Activated effector memory CD4-positive, alpha-beta T cell treated with Interleukin-2 at 50 U/mL for 16 hours (primary cell): ENCODE measurements at places on chromosomes 3 and 15.

DNA sequence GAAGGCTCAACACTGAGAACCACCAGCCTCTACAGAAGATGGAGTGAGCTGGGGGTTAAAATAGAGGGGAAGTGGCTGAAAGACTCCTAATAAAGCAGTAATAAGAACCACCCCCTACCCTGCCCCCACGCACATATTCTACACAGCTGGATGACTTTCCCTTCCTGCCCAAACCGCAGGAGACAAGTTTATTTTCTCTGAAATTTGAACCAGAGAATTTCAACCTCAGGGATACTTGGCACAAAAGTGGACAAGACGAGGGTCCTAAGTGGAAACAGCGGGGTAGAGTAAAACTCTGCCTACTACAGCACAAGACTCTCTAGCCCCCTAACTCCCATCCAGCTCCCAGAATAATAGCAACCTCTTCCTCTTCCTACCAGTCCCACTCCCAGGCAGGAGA is 28.4 kb downstream of the USF3 start:
- no peak for DNase-seq

- DNase-seq = no peak
These were observed 180.6 kb upstream of the LRRN1 start for GRCh38 chr3:3618623-3619022.

DNA sequence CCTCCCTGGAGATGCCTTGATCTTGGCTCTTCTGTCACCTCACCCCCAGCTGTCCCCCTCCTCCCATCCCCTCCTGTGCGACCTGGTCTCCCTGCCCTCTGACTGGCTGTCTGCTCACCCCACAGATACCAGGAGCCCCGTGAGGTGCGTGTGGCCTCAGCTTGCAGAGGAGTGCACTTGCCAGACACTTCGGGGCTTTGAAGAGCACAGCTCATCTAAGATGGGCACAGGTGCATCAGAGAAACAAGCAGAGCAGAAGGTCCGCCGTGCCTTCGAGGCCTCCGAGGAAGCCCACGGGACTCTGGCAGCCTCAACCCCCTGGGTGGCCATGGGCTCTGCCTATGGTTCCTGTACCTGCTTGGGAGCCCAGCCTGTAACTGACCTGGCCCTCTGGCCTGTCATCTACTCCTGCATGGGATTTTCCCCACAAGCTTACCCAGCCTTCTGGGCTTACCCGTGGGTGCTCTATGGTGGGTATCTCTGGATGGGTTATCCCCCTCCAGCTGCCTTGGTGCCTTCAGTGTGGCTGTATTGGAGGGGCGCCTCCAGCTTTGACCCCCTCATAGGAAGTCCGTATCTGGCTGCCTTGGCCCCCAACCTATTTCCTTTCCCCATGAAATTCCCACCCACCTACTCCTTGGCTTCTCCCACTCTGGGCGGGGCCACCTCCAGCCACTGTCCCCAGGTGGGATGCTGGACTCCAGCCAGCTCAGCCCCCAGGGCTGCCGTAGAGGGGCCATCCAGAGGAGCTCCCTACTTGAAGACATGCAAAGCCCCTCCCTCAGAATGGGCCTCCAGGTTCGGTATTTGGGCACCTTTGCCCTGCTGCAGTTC is 3.8 kb downstream of the PRR23E start:
- DNase-seq = no peak

GRCh38 chr15:53835309-53835708 is 75.8 kb upstream of the WDR72 start:
- DNase-seq = no peak

DNA sequence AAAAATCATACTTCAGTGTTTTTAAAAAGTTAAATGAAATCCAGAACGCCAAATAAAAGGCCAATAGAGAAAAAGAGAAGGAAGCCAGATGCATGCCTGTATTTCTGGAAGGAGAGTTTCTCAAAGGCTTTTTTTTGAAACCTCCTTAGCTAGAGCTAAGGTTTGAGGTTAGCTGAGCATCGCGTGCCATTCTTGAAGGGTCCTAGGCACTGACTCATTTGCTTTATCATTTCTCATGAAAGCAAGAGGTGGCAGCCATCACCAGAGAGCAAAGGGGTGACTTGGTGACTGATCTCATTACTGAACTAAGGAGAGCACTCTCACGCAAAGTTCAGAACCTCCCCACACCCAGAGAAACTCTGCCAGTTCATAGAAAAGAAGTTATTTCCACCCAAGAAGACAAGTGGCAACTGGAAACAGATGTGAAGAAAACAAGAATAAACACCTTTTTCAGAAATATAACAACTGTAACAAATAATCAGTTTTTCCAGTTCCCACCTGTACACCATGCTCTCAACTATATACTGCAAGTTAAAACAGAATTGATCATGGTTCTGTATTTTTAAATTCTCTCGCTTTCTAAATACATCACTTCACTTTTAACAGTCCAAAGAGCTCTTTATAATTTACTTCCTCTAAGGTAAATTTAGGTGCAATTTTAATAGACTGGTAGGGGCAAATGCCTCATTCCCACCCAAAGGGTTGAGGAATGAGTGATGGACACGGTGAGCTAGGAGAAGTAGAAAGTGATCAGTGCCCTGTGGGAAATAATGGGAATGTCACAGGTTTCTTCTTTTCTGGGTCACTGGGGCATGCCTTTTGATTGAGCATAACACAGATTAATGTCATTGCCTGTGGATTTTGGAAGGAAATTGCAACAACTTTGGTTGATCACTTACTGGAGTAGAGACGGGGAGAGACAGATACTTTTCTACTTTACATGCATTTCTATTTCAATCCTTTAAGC is 24.7 kb downstream of the GPR15 start:
- peak; percentile 70 for DNase-seq

GRCh38 chr3:196941729-196942225 is 551 bp downstream of the NCBP2 start:
- DNase-seq = peak; percentile 48

DNA sequence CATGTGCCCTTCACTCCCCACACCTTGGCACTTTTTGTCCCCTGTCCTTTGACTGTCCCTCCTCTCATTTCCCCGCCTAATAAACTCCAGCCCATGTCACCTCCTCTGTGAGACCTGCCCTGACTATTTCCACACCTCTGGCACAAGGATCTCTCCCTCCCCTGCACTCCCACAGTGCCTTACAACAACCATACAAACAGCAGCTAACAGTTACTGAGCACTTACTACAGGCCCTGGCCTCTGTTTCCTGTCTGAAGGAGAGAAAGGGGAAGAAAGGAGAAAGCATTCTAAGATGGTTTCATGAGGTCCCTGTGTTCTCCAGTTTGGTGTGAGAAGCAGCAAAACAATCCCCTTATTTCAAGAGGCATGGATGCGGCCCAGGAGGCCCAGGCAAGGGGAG is 20.0 kb upstream of the TRH start:
- DNase-seq = no peak

DNA sequence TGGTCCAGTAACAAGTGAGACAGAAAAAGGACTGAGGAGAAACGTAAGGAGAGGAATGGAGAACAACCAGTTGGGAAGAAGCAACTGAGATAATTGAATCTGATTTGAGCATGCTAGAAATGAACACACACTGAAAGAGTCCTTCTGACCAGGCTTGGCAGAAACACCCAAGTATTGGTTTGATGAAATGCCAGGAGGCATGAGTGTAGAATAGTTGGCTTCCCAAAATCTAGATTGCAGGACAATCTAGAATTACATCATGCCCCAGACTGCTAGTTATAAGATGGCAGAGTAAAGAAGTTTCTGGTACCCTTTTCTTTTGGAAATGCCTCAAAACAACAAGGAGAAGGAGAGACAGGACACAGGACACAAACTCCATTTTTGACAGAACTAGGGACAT is 189.7 kb upstream of the STT3B start:
- no peak for DNase-seq

GRCh38 chr3:116821371-116821770 is 111.8 kb downstream of the TUSC7 start:
- no peak for DNase-seq

- DNase-seq = no peak
These were observed 174.3 kb upstream of the TOPAZ1 start for GRCh38 chr3:44067431-44067830.

GRCh38 chr15:69388260-69388705 is 25.9 kb upstream of the KIF23 start:
- DNase-seq = no peak

- no peak for DNase-seq
These were observed 48.9 kb downstream of the SCN5A start for GRCh38 chr3:38600551-38600950.

DNA sequence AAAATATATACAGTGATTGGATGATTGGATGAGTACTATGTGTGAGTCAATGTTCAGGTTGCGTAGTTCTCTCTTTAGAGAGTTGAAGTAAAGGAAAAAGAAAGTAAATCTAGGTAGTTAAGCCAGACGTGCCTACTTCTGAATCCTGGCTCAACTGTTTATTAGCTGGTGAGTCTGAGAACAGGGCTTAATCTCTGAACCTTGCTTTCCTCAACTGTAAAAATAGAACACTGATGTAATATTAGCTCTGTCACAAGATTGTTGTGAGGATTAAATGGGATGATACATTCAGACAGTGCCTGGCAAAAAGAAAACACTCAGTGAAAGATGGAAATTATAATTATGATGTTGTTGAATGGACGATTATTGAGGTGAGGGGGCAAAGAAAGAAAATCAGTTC is 413.4 kb downstream of the MAGI1 start:
- DNase-seq = no peak

- DNase-seq = no peak
These were observed 32.8 kb downstream of the PLSCR1 start for GRCh38 chr3:146511402-146512134.

- DNase-seq = no peak
These were observed 470.4 kb downstream of the ROBO1 start for GRCh38 chr3:79297245-79297960.

DNA sequence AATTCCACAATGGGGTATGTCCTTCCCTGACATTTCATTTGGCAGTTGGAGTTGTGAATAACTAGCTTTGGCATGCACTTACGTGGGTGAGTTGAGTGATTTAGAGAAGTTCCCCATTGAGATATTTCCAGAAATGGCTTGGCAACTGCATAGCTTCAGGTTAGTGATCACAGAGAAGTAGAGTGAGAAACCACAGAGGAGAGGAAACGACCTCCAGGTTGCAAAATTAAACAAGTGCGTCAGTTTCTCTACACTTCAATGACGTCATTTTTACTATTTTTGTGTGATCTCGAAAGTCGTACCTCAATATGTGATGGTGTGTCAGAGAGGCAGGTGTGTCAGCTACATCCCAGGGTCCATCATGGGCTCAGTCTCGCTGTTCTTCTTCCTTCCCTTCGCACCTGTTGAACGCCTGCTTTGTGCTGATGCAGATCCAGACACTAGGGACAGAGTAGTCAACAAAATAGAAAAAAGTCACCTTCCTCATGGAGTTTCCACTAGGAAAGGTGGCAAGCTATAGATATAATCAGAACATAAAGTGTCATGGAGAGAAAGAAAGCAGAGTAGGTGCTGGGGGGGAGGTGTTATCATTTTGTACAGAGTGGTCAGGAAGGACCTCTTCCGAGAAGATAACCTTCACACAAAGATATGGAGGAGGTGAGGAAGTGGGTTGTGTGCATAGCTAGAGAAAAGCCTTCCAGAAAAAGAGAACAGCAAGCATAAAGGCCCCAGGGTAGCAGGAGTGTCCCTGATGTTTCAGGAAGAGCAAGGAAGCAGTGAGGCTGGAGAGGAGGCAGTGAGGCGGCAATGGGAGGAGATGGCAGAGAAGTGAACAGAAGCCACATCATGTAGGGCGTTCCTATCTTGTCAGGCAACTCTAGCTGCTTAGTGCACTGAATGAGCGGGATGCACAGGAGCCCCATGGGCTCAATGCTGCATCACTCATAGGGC is 75.6 kb downstream of the MCTP2 start:
- no peak for DNase-seq

GRCh38 chr3:26721047-26721446 is 98.5 kb downstream of the LRRC3B start:
- DNase-seq = no peak

DNA sequence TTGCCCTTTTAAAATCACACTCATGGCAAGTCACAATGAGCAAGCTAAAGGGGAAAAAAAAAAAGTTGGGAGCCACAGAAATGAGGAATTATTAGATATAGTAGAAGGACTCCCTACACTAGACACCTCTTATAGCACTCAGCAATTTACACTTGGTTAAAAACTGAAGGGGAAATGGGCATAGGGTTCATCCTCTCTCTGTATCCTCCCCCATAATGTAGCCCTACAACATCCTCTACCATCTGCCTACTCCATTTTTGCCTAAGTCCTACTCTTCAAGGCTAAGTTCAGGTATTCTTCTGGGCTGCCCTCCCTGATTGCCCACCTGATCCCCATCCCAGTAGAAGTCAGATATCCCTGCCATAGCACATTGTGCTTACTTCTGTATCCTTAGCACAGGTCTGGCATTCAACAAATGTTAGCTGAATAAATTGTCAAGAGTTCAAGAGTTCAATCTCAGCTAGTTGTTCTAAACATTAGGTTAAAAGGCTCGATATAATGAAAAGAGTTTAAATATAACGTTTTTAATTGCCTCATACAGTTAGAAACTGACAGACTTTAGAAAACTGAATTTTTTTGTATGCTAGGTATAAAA is 14.5 kb downstream of the SETD2 start:
- no peak for DNase-seq

DNA sequence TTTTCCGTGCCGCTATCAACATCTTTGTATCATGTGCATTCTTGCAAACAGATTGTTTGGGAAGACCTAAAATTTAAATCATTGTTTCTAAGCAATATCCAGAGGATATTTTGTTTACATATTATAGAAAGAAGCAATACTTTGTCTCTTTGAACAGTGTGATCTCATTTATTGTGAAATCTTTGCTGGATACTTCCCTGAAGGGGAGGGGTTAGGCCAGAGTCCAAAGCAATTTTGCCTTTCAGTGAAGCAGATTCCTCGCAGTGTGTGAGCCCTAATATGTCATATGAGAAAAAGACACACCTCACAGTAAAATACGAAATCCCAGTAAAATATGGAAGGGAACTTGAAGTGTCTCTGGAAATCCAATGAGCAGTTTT is 158.7 kb upstream of the SLCO3A1 start:
- DNase-seq = no peak

GRCh38 chr3:39638301-39638700 is 170.8 kb downstream of the MOBP start:
- DNase-seq = no peak

DNA sequence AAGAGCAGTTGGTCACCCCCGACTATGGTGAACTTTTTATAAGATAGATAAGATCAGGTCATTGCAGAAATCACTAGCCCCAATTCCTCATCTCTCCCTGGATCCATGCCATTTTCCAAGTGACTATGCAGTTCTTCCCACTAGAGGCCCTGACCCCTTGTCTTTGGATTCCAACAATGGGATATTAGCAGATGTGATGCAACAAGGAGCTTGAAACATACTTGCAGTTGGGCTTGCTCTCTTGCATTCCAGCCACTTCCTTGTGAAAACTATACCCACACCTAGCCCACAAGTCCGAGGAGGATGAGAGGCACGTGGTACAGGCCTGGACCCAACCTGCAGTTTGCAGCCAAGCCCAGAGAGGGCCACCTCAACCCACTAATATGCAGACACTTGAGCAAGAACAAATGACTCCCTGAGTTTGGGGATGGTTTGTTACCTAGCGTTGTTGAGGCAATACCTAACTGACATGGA is 60.6 kb downstream of the SUCLG2 start:
- DNase-seq = no peak
